Stimulated activated memory B cell treated with anti-CD40 and anti-IgM and Interleukin-4, amounts not matched to agents 10 μg/mL and 1 μg/mL and 100 μg/mL, for 72 hours (primary cell): ENCODE measurements at places on chromosomes 1 and 21.

GRCh38 chr1:10655002-10655401 lies 141.4 kb downstream of the CASZ1 start:
- ATAC-seq, result no peak

- ATAC-seq, result no peak
Observed at GRCh38 chr1:39695016-39695415, 3.8 kb upstream of the HPCAL4 start.

GRCh38 chr1:14615549-14616218 lies 17.2 kb downstream of the KAZN start:
- ATAC-seq, result no peak

DNA sequence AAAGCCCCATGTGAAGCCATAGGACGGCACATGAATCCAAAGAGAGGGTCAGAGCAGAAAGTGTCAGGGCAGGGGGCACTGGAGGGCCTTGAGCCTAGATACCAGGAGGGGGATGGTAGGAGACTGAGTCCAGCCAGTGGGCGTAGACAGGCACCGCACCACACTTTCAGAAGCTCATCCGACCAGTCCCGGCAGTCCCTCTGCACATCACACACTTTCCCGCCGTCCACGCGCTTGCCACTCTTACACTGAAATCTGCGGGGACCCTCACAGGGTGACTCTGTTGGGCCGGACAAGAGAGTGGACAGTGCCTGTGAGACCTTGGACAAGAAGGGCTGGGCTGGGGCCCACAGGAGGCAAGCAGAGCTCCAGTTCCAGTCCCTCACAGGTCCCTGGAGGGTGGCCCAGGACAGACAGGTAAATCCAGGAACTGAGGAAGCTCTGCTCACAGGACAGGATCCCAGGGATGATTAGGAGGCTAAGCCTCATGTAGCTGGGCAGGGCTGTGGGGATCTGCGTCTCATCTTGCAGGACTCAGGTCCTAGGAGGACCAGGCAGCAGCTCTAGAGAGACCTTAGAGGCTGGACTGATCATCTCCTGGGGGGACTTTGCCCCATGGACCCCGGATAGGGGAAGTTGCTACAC lies 36.3 kb upstream of the MAGOH start:
- no peak for ATAC-seq

GRCh38 chr1:117678246-117678977 lies 72.6 kb downstream of the TENT5C start:
- no peak for ATAC-seq

- peak; percentile 44 for ATAC-seq
Observed at GRCh38 chr1:36516372-36517010, 33.8 kb upstream of the CSF3R start.

- no peak for ATAC-seq
Observed at GRCh38 chr1:69411617-69412016, 156.1 kb upstream of the LRRC7 start.

- no peak for ATAC-seq
Observed at GRCh38 chr1:66266350-66266749, 267.6 kb upstream of the SGIP1 start.

GRCh38 chr1:1616045-1616790 lies 918 bp downstream of the MIB2 start:
- peak; percentile 51 for ATAC-seq

- ATAC-seq, result no peak
Observed at GRCh38 chr1:240802271-240802670, 190.3 kb upstream of the GREM2 start.

DNA sequence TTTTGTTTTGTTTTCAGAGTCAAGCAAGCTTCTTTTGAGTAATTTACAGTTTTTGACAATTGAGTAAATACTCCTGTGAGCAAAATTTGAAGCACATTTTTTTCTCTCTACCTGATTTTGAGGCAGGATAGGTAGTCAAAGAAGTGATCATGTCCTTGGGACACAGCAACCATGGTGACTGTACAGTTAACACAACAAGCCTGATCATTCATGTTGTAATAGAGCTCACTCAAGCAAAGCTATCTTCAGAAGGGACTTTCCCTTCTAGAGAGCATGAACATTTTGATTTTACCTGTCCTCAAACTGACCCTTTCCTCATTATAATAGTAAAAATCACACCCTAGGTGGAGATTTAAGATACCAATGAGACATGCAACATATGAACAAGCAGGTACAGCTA lies 126.5 kb upstream of the KCNK1 start:
- ATAC-seq, result no peak

DNA sequence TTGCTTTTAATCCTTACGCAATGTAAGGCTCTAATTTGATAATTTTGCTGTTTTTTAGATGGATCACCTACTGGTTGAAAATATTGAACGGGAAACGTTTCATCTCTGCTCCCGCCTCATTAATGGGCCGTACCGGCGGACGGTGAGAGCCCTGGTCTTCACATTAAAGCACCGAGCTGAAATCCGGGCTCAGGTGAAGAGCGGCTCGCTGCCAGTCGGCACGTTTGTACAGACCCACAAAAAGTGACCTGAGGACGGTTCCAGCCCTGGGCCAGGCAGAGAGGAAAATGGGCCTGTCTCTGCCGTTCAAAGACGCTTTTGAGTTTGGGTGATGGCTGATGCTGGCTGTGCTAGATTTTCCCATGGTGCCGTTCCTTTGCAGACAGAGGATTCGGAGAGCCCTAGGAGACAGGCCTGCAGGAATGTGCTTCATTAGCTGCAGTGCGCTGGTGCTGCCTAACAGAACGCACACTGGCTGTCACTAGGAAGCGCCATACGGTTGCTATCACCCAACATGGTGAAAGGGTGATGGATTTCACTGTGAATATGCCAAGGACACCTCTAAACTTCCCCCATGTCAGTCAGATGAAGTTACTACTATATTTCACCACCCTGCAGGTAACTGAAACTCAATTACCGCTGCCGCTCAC lies 42.9 kb downstream of the TCEANC2 start:
- no peak for ATAC-seq

DNA sequence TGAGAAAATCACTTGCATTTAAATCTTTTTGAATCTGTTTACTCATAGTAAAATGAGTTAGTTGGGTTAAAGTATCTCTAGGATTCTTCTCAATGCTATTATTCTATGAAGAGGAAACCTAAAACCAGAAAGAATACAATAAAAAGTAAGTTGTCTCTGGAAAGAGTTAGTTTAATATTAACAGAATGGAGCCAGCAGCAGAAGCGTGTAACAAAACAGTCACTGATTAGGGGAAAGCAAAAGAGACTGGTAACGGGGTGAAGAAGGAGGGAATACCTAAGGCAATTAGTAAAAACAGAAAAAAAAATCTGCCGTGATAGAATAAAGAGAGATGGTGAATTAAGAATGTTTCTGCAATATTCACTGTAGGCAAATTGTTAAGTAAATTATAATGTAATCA lies 60.0 kb downstream of the NRDC start:
- ATAC-seq, result no peak

- ATAC-seq, result no peak
Observed at GRCh38 chr1:153140484-153140883, 10.2 kb downstream of the SPRR2G start.

DNA sequence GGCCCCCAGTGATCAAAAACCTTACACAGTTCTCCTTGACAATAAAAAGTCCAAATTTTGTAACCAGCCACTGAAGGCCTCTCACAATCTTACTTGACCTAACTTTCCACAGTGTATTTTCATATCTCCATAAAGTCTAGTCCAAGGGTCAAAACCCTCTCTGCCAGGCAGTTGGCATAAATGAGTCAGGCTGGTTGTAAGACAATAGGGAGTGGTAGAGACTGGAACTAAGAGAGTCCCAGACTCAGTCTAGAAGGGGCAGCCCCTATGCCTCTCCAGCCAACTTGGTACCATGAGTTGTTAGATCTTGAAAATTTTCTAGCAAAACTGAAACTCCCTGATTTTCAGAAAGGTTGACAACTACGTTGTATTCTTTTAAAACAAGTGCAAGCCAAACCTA lies 21.0 kb downstream of the KIF21B start:
- no peak for ATAC-seq

GRCh38 chr1:218589487-218589886 lies 244.4 kb downstream of the TGFB2 start:
- no peak for ATAC-seq

DNA sequence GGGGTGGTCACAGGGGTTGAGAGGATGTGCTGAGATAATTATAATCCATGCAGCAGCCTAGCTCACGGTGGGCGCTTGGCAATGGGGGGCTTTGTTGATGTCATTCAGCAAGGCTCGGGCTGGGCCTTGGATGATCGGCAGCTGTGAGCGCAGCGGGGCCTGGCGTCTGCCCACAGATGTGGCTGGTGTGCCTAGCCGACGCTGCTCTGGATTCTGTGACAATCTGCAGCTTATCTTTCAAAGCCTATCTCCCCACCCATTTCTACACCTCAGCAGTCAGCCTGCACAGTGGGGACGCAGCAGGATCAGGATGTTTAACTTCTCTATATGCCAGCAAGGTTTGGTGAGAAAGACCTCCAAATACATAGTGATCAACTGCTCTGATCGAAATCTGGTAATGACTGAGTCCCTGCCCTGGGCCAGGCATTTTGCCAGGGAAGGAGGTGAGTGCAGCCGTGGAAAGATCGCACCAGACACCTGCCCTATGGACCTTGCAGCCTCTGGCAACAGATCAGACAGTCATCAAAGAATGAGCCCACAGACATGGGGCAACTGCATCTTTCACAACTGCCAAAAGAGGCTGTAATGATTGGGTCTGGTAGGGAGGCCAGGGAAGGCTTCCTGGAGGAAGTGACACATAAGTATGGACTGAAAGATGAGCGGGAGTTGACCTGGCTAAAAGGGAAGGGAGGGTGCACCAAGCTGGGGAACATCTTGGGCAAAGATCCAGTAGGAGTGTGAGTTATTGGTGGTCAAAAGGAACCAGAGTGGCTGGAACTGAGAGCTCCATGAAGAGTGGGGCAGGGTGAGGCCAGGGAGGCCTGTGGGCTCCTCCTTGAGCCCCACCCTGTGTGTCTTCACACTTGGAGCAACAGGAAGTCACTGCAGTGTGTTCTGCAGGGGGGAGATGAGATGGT lies 35.3 kb downstream of the EPHB2 start:
- no peak for ATAC-seq

DNA sequence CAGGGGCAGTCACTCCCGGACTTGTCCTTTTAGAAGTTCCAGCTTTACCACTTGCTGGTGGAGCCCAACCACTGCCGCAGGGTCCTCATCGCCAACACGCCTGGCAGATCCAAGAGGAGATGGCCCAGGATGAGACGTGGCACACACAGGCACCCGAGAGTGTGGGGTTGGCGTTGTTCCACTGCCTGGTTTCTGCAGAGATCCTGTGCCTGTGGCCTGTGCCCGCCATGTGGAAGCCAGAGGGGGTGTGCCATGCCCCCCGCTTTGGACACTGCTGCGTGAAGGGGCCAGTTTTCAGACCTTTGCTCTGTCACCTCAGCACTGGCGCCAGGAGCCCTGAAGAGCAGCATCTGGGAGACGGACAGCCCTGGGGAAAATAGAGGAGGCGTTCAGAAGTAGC lies 10.8 kb downstream of the CD46 start:
- ATAC-seq, result no peak

GRCh38 chr1:71222668-71223067 lies 141.8 kb upstream of the ZRANB2 start:
- no peak for ATAC-seq

- no peak for ATAC-seq
Observed at GRCh38 chr1:11772458-11772857, 10.5 kb downstream of the C1orf167 start.
